Iris pigment epithelial cell (primary cell): ENCODE measurements at places on chromosomes 6 and 20.
A peak's percentile ranks its signal among the peaks of the same experiment; 100 is the strongest.

DNA sequence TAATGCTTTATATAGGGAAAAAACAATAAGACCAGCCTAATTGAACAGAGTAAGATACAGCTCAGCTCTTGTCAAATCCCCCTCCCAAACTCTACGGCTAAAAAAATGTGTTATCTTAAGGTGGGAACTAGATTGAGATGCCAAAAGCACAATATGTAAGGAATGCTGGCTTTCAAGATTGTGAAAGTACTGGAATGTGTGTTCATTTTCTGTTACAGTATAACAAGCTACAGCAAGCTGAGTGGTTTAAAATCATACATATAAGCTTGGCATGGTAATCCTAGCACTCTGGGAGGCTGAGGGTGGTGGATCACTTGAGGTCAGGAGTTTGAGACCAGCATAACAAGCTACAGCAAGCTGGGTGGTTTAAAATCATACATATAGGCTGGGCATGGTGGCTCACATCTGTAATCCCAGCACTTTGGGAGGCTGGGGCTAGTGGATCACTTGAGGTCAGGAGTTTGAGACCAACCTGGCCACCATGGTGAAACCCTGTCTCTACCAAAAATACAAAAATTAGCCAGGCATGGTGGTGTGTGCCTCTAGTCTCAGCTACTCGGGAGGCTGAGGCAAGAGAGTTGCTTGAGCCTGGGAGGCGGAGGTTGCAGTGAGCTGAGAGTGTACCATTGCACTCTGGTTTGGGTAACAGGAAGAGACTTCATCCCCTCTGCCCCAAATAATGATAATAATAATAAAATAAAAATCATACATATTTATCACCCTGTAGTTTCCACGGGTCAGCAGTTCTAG is 297.7 kb downstream of the DOK5 start:
- DNase-seq, result no peak

- DNase-seq, result no peak
These were observed 27.6 kb downstream of the ZNF831 start for GRCh38 chr20:59191036-59191755.

GRCh38 chr20:50987493-50988210 is 29.0 kb downstream of the MOCS3 start:
- peak; percentile 90 for DNase-seq

- peak; percentile 92 for DNase-seq
These were observed 194.6 kb upstream of the CITED2 start for GRCh38 chr6:139568956-139569538.

DNA sequence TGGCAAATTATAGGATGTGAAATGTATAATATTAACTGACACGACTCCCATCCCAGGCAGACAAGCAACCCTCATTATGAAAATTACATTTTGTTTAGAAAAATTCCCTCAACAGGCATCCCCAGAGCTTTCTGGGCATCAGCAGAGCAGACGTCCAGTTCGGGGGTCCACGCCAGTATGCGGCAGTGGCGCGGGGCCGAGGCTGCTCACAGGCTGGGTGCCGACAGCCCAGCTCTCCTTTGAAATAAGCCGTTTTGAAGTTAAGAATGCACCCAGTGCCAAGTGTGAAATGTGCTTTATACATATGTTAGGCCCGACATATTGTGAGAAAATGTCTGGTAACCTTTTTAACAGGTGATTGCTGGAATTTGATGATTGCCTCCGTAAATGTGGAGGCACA is 50.4 kb downstream of the RPP40 start:
- DNase-seq, result no peak

DNA sequence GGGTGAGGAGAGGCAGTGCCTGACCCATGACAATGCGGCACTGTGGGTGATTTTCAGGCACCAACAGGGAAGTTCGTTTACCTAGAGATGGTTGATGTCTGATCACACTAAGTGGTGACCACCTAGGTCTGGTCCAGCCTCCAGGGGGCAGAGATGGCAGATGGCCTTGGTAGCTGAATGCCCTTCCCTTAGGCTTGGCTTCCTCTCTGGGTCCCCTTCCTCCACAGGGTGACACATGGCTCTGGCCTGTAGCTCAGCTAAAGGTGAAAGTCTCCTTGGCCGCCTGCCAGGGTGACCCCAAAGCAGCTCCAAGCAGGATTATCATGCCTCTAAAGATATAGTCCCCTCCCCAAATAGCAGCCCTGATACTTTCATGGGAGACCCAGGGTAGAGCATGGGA is 6.4 kb downstream of the GDAP1L1 start:
- no peak for DNase-seq

GRCh38 chr6:13480631-13481501 is 6.5 kb downstream of the GFOD1 start:
- DNase-seq, result peak; percentile 36

DNA sequence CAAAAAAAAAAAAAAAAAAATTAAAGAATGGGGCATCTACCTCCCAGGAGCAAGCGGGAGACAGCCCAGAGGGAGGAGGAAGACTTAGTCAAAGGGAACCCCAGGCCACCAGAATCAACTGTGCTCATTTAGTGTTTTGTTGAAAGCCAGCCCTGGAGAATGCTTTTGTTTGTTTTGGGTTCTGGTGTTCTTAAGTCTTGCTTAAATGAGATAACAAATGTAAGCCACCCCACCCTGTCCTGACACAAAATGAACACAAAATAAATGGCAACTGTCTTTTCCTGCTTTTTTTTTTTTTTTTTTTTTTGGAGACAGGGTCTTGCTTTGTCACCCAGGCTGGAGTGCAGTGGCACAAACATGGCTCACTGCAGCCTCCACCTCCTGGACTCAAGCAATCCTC is 165.0 kb upstream of the JARID2 start:
- DNase-seq, result no peak

DNA sequence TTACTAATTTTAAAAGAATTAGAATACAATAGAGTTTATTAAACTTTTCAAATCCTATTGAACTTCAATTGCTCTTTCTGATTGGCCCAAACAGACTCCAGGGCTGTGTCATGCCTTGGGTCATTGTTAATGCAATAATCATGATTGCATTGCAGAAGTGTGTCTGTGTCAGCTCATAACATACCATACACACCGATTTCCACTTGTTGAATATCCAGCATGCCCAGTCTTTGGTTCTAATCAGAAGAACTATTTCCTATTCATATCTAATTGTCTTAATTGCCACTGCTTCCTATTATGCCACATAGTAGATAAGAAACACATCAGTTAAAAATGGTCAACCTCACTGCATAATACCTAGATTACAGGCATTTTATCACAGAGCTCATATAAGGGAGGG is 106.1 kb upstream of the JAG1 start:
- DNase-seq, result no peak

DNA sequence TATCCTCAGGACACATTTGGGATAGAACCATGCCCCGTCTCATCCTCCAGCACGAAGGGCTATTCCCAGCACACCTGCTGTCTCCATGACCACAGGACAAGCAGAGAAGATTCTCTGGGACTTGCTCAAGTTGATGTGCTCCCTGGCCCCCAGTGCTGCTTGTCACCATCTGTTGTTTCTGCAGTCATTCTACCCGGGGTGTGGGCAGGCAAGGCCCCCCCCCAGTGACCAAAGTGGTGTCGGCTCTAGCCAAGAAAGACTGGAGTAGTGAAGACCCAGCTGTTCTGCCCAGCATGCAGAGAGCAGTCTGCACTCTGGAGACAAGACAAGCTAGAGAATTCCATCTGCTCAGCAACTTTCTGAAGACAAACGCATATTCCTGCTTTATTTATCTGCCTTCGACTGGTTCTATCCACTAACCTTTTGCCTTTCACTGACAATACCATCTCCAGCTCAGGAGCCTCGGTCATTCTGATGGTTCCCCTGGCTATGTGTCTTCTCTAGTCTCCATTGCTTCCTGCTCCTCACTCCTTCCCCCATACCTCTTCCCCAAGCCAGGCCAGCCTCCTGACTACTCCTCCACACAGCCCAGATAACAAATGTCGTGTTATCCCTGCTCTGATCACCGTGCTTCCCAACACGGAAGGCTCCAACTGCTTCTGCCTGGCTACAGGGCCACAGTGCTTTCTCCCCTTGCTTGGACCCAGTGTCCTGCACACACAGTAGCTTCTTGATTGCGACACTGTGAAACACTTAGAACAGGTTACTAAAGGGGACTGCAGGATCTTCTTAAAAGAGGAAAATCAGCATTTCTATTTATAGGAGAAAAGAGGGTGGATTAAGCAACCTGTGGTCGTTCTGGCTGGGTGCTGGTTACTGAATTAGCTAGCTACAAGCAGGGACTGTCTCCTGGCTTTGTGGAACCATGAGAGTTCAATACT is 86.7 kb upstream of the EMILIN3 start:
- no peak for DNase-seq

- no peak for DNase-seq
These were observed 64.7 kb downstream of the C6orf118 start for GRCh38 chr6:165244524-165245247.

DNA sequence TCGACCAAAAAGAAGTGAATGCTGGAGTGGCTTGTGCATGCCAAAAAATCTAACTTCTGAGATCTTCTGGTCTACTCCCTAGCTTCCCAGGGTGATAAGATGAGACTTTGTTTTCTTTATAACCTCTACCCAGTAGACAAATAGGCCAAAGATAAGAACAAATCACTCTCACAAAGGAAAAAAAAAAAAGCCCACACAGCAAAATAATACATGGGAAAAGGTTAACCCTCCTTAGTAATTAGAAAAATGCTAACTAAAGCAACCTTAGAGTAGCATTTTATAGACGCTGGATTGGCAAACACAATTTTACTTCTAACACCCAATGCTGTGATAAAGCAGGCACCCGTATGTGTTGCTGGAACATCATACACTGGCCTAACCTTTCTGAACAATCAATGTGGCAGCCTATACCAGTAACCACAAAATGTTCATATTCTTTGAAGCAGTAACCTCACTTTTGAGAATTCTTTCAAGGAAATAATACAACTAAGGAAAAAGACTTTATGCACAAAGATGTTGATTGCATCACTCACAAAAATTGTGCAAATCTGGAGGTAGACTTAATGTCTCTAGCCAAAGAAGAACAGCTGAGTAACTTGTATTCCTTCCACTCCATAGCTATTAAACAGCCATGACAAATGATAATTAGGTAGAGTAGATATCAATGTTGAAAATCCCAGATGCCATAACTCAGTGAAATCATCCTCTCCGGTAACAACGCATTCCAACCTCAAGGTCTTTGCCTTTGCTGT is 116.3 kb upstream of the QKI start:
- peak; percentile 14 for DNase-seq
